ENCODE measurements at places on chromosomes 6 and 20.

GRCh38 chr6:29216528-29216927 is 45.8 kb downstream of the OR2J2 start:
- DNase-seq, result no peak

- no peak for DNase-seq
Measured at GRCh38 chr6:54244430-54244829, 63.8 kb upstream of the TINAG start.

DNA sequence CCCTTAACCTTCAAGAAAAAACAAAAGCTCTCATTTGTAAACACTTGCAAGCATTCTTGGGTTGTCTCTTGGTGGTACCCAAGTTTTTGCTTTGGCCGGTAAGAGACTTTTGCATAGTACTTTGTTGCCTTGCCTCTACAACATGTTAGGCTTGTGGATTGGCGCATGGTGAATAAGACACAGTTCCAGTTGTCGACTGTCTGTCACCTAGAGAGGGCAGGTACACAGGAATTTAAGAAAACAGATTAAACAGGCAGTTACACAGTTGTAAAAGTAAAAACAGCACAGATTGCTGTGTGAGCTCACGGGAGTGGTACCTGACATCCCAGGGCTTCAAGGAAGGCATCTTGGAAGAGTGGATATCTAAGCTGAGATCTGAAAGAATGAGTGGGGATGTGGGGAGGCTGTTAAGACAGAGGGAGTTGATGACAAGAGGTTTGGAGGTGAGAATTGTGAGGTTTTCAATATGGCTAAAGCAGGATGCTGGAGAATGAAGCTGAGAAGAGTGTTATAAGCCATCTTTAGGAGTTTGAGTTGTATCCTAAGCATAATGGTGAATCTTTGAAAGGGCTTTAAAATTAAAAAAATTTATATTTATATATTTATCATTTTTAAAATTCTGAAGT is 19.2 kb downstream of the UTRN start:
- no peak for DNase-seq

GRCh38 chr20:38573413-38573812 is 7.6 kb upstream of the ADIG start:
- DNase-seq, result no peak

DNA sequence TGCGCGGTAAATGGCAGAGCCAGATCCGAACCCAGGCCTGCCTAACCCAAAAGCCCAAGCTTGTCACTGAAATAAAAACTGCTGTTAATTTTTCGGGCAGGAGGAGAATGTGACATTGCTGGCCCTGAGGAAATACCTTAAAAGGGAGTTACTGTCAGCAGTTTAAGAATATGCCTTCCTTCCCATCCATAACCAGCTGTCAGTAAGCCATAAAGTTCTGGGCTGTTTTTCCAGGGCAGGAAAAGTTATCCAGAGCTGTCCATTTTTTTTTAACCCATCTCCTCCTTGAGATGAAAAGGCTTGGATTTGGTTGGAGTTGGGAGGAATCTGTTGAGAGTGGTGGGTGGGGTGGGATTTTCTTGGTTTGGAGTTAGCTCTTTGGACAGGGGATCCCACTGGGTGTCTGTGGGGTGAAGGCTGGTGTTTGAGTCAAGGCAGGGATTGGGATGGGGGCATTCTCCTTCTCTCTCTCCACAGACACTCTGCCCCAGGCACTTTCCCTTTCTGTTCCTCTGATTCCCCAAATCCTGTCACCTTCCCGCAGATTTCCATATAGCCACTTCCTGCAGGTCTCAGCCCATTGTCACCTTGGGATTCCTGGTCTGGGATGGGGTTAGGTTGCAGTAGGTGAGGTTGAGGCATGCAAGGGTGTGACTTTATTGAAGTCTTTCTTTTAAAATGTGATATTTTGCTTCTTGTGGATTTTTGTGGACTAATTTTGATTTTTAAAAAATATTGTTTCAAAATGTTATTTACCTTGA is 4.3 kb upstream of the KCNG1 start:
- DNase-seq, result no peak

DNA sequence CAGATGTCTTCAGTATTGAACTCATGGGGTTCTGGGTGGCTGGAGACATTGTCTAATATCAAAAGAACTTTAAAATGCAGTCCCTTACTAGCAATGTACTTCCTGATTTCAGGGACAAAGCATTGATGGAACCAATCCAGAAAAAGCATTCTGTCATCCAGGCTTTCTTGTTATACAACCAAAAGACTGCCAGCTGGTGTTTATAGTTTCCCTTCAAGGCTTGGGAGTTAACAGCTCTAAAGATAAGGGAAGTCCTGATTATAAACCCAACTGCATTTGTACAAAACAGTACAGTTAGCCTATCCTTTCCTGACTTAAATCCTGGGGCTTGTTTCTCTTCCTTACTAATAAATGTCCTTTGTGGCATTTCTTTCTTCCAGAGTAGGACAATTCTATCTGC is 160.0 kb downstream of the COL21A1 start:
- no peak for DNase-seq

GRCh38 chr6:79450984-79451383 is 86.2 kb downstream of the LCA5 start:
- DNase-seq, result no peak

DNA sequence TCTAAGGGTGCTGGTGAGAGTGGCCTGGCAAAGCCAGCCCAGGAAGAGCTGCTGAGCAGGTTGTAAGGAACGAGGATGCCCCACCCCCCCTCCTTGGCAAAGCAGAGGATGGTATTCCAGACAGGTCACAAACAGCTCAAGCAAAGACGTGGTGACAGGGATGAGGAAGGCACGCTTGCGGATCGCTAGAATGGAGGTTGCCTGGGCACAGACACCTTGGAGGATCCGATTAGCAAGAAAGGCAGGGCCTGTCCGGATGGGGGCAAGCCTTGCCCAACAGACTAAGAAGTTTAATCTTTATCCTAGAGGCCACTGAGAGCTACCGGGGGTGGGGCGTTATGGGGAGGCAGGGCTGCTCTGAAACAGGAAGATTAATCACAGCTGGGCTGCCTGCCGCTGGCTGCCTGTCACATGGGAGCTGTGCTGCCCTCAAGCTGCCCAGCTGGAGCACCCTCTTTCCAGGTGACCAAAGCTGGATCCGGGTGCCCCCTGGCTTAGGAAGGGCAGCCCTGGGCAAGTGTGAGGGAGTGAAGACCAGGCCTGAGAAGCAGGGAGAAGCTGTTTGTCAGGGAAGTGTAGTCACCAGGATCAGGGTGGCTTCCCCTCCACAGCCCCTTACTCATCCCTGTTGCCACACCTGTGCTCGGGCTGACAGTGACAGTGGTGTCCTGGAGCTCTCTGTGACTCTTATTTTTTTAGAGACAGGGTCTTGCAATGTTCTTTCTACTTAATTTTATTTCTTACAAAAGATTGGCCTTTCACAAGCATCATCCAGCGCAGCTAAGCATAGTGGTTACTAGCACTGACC is 9.1 kb upstream of the MAPK13 start:
- no peak for DNase-seq

- no peak for DNase-seq
Measured at GRCh38 chr20:22984008-22984407, 51.1 kb upstream of the SSTR4 start.

DNA sequence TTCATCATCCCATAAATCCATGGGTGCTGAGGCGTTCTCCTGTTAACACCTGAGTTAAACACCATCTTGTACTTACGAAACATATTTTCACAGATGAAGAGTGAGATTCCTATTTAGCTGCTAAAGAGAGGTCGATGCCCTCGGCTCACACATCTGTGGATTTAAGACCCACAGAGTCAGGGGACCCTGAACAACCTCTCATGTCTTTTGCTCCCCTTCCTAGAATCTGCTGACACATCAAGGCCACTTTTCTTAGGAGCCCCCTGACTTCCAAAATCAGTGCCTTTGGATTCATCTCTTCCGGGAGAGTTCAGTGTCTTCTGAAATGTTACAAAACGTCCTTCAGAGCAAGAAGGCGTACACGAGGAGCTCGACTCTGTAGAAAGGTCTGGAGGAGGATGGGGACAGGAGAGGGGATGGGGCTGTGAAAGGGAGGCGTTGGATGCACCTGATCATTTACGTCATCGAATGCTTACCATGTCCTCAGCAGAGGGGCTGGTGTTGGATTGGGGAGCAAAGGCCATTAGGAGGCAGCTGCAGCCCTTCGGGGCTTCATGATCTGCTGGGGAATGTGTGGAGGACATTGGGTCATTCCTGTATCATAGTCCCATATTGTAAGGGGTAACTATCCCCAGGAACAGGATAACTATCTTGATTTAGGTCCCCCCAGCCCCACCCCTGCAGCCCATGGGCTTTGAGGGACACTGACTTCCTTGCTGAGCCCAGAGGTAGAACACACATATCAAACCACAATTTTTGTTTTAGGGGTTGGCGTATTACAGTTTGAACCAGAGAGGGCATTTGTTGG is 22.9 kb downstream of the BANF2 start:
- DNase-seq, result no peak

DNA sequence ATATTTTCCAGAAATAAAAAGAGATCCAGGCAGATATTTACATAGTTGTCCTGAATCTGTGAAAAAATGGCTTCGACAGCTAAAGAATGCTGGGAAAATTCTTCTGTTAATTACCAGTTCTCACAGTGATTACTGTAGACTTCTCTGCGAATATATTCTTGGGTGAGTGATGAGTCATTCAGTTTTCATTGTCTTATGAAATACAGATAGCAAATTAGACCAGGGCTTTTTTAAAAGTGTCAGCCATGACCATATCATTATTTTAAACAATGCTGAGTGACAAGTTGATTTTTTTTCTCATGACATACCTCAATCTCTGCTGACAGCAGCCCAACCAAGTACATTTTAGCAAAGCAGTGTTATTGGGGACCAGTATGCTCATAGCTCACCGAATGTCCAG is 32.8 kb downstream of the TSPYL4 start:
- no peak for DNase-seq

DNA sequence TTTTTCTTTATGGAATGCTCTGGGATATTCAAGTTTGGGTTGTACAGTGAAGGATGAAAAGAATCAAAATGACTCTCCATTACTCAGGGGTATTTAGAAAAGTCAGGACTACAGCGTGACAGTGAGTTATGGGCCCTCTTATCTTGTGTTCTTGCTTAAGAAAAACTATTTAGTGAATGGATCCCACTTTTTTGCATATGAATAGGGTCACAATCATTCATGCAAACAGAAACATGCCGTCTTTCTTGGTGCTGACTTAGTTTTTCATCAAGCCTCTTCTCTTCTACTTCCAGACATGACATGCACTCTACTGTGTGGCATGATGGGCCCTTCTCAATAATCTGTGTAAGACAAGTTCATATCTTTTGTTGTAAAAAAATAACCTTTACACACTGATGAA is 488.4 kb upstream of the MMS22L start:
- no peak for DNase-seq

DNA sequence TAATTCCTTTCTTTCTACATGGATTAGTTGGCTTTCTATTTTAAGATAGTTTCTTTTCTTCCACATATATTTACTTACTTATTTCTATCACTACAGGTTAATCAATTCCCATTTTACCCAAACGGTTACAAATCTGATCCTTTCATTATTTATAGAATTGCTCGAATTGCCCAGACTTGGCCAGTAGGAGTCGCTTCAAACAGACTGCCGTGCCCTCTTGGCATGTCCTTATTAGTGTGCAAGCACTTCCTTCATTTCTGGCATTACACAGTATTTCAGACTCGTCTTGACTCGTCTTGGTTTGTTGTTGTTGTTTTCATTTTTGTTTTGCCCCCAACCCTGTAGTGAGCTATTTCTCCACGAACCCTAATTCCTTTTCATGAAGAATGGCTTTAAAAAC is 74.6 kb downstream of the SAMD3 start:
- no peak for DNase-seq

- no peak for DNase-seq
Measured at GRCh38 chr6:30006170-30007131, 54.6 kb upstream of the POLR1H start.

- DNase-seq, result no peak
Measured at GRCh38 chr20:10352934-10353824, 80.8 kb downstream of the MKKS start.

DNA sequence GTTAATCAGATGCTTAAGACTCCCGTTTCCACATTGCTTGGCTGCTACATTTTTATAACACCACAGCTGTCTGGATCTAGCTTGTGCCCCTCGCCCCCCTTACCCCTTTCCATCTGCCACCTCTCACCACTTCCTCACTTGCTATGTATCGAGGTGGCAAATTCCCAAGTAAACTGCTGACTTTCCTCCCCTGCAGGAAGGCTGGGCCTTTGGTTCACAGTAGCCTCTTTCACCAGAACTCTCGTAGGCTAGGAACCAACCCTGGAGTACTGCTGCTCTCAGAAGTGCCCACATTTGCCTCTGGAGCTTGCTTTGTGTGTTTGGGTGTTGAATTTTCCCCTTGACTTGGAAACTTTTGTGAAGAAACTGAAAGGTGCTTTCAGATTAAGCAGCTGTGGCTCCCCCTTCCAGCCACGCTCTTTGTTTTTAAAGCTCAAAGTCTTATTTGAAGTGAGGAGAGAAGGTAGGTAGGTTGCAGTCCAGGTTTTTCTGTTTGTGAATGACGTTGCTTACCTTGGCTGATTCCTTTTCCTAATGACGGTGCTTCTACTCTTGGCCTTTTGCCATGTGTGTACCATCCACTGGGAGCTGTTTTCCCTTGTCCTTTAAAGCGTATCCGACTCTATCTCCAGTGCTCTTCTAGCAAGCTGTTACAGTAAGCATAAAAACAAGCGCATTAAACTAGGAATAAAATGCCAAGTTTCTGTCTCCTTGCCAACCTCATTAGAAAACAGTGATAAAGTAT is 90.4 kb downstream of the CARMIL1 start:
- no peak for DNase-seq

- no peak for DNase-seq
Measured at GRCh38 chr6:80009531-80009930, 5.1 kb downstream of the TTK start.

- no peak for DNase-seq
Measured at GRCh38 chr6:9101920-9102319, 666.6 kb upstream of the SLC35B3 start.

GRCh38 chr6:2688401-2689064 is 62.2 kb downstream of the MYLK4 start:
- no peak for DNase-seq

GRCh38 chr6:134330555-134330954 is 12.6 kb upstream of the SGK1 start:
- DNase-seq, result no peak

- no peak for DNase-seq
Measured at GRCh38 chr6:73610444-73611275, 43.1 kb downstream of the SLC17A5 start.

DNA sequence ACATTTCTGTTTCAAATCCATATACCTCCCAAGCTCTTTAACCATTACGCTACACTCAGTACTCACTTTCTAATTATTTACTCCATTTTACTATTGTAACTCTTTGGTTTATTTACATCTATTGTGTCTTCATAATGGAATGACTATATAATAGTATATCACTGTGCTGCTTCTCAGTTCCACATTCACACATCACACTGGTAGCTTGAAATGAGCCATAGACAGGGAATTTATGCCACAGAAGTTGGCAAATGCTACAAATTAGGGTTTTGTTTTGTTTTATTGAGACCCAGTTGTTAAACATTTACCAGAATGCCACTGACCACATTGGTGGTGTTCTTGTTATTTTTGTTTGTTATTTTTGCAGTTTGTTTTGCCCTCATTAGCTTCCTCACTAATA is 213.9 kb downstream of the KCNQ5 start:
- DNase-seq, result no peak

GRCh38 chr20:20210327-20210726 is 157.6 kb upstream of the INSM1 start:
- no peak for DNase-seq

GRCh38 chr6:123518441-123519188 is 118.1 kb downstream of the TRDN start:
- no peak for DNase-seq

GRCh38 chr6:23705697-23706096 is 420.3 kb upstream of the NRSN1 start:
- DNase-seq, result no peak

- DNase-seq, result no peak
Measured at GRCh38 chr6:27145731-27146455, 101.6 kb upstream of the PRSS16 start.
